ENCODE measurements at places on chromosomes 6 and 20. TPM values are rescaled to one million over a fixed set of nuclear protein-coding genes. Genes with fewer than 3 reads are reported as not detected.

The PTPRT gene
- total RNA-seq, result not detected

The STXBP5 gene
- 17.8 TPM for total RNA-seq

The NCOA3 gene
- total RNA-seq, result 25.8 TPM

- no peak overlapping the region for H3K27ac ChIP-seq
- H3K36me3 ChIP-seq, result no peaks in the 10 kb centered on the region
- no peaks in the 10 kb centered on the region for H3K4me1 ChIP-seq
- peak; percentile 10 for DNase-seq
- H3K27me3 ChIP-seq, result no peaks in the 10 kb centered on the region
Measured at GRCh38 chr6:146111881-146112450, 83.1 kb downstream of the GRM1 start.

DNA sequence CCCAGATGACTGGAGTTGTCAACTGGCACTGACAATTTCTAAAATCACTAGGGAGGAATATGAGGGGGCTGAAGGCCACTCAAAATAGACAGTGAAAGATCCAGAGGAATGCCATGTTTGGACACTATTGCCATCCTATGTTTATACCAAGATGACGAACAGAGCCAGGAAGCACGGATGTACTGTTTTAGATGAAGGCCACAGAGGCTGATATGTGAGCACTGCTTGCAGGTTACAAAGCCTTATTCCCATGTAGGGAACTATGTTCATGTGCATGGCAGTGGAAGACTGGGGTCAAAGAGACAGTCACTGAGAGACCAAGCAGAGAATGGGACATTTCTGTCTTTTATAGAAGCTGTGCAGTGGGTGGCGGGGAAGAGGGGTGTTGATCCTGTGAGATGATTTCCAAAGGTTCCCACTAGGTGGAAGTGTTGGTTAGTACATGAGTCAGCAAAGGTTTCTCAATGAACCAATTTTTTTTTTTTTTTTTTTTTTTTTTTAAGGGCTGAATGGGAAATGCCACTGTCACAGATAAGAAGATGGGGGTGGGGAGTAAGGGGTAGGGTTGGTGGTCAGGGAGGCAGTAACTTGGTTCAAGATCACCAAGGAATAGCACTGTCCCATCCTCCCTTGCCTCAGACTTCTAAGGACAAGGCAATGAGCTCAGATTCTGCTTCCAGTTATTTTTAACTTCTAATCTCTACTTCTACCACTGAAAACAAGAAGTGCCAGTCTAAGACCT lies 46.7 kb upstream of the MOCS1 start:
- H3K36me3 ChIP-seq, result no peaks in the 10 kb centered on the region
- no peak overlapping the region for H3K4me3 ChIP-seq
- no peaks in the 10 kb centered on the region for H3K4me1 ChIP-seq

The HAO1 gene
- total RNA-seq, result not detected

GRCh38 chr6:143515061-143515760 lies 3.7 kb upstream of the FUCA2 start:
- peaks cover 50% of the 10 kb centered on the region for H3K27me3 ChIP-seq
- DNase-seq, result no peak
- no peak overlapping the region for H3K4me3 ChIP-seq
- H3K4me1 ChIP-seq, result peaks cover 20% of the 10 kb centered on the region
